Stimulated activated CD8-positive, alpha-beta memory T cell treated with anti-CD3 and anti-CD28 coated beads, Interleukin-2, amount 100 ng/mL, for 48 hours (primary cell): ENCODE measurements at places on chromosomes 16 and 17.

DNA sequence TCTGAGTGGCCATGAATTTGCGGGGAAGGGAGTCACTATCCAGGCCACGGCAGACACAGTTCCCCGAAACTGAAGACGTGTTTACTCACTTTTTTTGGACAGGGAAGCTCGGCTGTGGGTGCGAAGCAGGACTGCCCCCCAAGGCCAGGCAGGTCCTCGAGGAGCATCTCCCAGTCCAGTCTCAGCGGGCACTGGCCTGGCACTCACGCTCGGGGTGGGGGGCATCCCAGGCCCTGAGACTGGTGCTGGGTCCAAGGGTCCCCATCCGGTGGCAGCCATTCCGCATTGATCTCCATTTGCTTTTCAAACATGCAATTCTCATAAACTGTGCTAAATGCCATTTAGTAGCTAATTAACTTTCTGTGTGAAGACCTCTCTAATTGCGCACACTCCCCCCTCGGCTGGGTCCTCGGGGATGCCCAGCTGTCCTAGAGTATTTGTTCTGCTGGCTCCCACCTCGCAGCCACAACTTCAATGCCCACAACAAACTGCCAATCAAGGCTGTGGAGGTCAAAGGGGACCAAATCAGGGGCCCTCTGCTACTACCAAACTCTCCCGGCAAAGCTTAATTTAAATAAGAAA is 50.2 kb downstream of the TBC1D16 start:
- DNase-seq = no peak

DNA sequence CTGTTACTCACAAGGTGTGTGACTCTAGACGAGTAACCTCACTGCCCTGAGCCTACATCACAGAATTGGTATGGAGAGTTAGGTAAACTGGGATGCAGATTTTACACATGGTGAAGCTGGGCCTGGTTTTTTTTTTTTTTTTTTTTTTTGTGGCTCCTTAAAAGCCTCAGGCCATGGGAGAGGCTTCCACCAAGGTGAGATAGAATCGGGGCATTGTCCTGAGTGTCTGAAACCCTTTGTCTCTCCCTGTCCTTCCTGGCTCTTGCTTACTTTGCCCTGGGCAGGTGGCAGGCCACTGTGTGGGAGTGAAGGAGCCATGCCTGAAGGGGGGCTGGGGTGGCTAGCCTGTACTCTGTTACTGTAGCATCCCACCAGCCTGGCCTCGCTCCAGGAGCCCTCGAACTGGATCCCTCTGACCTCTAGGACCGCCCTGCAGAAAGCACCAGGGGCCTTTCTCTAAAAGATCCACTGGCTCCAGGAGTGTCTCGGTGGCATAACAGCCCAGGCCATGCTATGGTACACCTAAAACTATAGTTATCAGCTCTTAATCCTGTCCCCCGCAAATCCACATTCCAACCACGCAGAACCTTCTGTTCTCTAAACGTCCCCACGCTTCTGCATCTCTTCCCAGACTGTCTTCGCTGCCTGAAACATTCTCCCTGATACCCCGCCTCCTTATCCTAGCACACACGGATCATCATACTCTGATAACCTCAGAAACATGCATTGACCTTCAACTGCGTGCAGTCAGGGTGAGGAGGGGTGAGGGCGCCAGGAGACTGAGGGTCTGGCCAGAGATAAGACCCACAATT is 1.7 kb upstream of the SLC13A2 start:
- no peak for DNase-seq

DNA sequence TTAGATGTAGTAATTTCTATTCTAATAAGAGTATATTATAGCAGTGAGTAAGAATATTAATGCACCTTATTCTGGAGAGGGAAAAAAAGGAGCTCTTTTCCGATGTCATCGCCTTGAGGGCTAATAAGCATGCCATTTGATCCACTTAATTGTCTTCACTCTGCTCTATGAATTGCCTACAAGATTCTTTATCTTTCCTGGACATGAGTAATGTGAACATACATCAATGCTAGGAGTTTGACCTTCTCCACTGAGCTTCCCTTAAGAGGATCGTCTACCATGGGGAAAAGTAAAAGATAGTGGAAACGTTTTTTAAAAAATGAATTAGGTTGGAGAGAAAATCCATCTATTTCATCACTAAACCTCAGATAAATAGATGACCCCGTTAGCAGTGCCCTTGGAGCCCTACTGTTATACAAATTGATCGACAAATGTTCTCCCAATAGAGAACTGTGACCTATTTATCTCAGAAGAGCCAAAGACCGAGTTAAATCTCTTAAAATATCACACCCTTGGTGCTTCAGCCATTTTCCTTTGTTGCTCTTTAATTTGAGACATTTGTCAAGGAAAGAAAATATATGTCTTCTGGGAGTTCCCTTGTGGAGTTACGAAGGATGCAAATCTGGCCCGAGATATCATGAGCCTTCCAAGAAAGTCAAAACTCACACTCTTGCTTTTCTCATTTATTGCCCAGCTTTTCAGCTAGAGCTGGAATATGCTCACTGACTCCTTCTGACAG is 898.5 kb downstream of the KCNJ2 start:
- DNase-seq = no peak

DNA sequence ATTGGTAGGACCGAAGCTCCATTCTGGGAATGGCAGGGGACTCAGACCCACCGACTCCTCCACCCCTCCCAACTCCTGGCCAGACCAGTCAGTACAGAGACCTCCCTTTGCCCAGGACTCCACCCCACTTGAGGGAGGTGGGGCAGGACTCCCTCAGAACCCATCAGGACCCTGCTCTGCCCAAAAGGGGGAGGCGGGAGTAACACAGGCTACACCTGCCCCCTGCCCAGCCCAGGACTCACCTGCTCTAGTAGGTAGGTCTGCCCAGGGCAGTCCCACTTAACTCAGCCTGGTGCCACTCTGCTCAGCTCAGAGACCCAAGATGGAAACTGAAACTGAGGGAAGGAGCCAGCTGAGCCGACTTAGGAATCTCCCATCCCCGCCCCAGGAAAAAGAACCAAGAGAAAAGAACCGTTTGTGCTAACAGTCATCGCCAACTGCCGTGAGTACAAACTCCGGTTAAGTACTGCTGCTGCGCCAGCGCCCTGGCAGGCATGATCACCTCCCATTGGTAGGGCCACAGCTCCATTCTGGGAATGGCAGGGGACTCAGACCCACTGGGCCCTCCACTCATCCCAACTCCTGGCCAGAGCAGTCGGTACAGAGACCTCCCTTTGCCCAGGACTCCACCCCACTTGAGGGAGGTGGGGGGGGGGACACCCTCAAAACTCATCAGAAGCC is 503 bp downstream of the DHX58 start:
- no peak for DNase-seq

DNA sequence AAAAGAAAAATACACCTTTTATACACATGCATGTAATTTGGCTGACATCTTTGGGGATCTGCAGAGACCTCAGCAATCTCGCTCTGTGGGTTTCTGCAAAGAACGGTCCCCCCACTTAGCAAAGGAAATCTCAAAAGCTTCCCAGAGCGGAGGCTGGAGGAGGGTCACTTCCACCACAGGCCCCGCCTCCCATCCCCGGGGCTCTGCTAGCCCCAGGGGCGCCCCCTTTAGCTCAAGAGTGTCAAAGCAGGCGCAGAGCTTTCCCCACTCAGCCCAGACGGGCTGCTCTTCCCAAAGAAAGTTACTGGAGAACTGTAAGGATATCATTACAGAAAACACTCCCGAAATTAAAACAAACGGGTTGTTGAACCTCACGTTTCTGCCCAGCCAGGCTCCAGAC is 11.4 kb downstream of the SLC13A5 start:
- peak; percentile 27 for DNase-seq

DNA sequence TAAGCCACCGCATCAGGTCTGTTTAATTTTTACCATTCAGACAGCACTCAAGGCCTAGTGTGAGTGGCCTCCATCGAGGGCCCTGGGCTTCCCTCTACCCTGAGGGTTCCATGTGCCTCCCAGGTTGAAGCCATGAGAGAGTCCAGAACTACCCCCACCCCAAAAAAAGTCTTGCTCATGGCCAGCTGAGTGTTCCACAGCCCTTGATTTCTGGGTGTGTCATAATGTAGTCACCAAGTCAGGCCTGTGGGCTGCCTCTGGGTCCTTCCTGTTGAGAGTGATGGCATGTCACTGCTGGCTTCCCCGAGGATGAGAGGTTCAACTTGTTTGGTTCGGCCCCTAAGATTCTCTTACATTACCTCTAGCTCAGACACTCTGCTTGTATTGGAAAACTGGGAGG is 100.6 kb downstream of the PITPNC1 start:
- DNase-seq = peak; percentile 49

GRCh38 chr17:70555723-70556122 is 386.4 kb downstream of the KCNJ2 start:
- no peak for DNase-seq

GRCh38 chr17:2017274-2017941 is 7.7 kb downstream of the RTN4RL1 start:
- no peak for DNase-seq

- no peak for DNase-seq
Measured at GRCh38 chr17:29143894-29144293, 36.3 kb downstream of the MYO18A start.

DNA sequence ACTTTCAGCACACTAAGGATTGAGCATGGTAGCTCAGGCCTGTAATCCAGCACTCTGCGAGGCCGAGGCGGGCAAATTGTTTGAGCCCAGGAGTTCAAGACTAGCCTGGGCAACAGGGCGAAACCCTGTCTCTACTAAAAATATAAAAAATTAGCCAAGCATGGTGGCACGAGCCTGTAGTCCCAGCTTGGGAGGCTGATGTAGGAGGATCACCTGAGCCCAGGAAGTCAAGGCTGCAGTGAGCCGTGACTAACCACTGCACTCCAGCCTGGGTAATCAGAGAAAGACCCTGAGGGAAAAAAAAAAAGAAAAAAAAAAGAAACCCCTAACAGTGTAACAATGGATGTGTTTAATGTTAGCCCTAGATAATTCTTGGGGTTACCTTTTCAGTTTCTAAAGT is 24.0 kb downstream of the PARN start:
- no peak for DNase-seq

DNA sequence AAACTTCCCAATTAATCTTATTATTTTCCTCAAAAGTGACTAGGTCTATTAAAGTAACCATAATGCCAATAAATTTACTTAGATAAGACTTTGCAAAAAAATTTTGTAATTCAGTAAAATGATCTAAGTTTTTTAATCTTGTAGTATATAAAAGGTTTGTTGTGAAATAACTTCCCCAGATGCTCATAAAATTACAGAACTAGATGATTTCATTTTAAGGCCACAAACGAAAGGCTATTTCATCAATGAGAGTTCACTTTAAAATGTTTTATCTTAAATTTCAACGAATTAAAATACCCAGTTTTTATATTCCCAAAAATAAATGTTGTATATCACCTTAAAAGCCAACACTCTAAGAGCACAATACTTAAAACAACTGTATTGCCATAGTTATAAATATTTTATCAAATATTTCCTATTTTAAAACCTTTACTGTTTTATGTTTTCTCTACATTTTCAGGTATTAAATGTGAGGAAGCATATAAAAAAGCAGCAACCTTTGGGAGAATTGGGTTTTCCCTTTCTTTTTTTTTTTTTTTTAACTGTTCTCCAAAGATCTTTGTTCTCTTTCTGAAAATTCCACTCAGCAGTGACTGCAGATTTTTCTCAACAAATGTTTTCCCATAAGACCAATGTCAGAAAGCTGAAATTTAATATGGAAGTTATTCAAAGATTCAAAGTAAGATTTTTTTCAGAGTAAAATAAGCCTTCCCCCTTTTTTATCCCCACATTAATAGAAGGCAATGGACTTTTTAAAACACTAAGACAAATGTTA is 169.9 kb downstream of the CYB561 start:
- DNase-seq = no peak

DNA sequence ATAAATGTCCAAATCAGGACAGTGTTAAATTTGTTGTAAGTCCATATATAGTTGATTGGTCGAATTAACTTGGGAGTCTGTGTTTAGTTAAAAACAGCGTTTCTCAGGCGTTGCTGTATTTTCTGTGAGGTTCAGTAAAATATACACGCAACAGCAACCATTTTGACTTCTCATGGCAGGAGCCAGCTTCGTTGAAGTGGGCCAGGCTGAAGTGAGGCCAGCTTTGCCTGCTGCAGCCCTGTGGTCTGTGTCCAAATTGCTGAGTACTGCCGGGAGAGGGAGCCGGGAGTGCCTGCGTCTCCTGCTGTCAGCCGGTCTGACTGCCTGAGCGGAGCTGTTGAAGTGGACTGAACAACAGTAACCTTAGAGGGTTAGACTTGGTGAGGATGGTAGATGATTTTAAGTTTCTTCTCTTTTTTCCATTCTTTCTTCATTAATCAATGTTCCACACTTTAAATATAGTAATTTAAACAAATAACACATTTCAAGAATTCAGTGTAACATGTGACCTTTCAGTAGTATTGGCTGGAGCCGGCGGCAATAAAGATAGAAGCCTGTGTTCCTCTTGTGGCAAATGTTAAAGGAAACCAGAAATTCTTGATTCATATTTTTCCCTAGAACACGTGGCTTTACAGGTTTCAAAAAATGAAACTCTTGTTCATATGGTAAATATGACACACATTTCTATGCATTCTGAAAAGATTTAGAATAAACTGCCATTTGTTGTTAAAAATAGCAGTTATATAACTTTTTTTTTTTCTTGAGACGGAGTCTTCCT is 37.0 kb upstream of the ZNF750 start:
- no peak for DNase-seq

DNA sequence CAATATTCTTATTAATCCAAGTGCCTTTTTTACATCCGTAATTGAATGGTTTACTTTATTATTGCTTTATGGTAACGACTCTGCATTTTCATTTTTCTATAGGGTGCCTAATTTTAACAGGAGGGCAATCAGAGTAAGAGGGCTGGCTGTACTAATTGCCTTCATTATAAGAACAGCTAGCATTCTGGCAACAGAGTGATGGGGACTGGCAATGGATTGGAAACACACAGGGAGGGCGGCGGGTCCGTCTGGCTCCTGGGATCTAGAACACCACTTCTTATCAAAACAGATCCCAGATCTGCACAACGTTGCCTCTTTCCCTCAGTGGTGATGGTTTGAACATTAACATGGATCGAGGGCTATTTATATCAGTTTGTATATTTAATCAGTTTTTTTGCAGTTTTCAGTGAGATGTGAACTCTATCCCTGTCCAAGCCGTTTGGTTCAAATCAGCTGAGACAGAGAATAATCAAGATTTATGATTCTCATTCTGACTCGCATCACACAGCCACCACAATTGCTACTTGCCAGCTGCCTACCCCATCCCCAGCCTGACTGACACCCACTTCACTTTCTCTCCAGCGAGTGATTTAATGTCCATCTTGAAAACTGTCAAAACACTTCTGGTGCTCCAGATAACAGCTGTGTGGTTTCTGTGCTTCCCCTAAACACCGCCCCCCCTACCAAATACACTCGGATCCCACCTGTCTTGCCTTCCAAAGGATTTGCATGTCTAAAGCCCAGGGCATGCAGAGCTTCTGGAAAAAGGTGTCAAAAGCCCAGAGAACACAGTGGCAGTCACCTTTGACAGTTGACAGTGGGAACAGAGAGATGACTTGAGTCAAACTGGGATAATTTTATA is 327.9 kb downstream of the HS3ST4 start:
- no peak for DNase-seq

DNA sequence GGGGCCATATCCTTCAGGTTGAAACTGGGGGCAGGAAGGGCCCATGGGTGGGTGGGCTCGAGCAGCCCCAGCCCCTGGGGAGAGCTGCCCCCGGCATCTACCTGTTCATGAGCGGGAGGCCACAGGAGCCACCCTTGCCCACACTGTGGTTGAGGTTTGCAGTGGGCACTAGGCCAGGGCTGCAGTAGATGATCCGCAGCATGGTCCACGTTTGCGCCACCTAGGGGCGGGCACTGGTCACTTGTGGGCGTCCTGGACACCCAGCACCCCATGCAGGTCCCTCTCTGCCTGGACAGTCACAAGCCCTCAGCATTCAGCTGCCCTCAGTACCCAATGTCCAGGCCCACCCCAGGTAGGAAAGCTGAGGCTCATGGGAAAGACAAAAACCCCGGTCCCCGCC is 1.8 kb upstream of the JMJD8 start:
- DNase-seq = no peak
